IMR-90 (cell line): ENCODE measurements at places on chromosomes 5 and 9. TPM values are rescaled to one million over a fixed set of nuclear protein-coding genes. Genes with fewer than 3 reads are reported as not detected.

GRCh38 chr5:44875661-44876605 lies 67.2 kb downstream of the MRPS30 start:
- H3K36me3 ChIP-seq = no peaks in the 10 kb centered on the region
- no peaks in the 10 kb centered on the region for H3K4me1 ChIP-seq
- peak; percentile 52 for DNase-seq

- peak; percentile 85 for DNase-seq
- peaks cover 1% of the 10 kb centered on the region; the same call in 1 of the 2 replicates for H3K36me3 ChIP-seq
- no peaks in the 10 kb centered on the region for H3K4me1 ChIP-seq
- H3K27me3 ChIP-seq = no peaks in the 10 kb centered on the region
- H3K4me3 ChIP-seq = no peak overlapping the region
- no peak overlapping the region for H3K27ac ChIP-seq
Measured at GRCh38 chr9:111798786-111799185, 4.0 kb upstream of the SHOC1 start.

- H3K27me3 ChIP-seq = peaks cover 15% of the 10 kb centered on the region
- peaks cover 2% of the 10 kb centered on the region; the same call in 1 of the 2 replicates for H3K4me1 ChIP-seq
- H3K36me3 ChIP-seq = no peaks in the 10 kb centered on the region
Measured at GRCh38 chr5:159345861-159346260, 15.6 kb upstream of the IL12B start.

- no peaks in the 10 kb centered on the region for H3K36me3 ChIP-seq
- H3K27ac ChIP-seq = no peak overlapping the region
- H3K4me3 ChIP-seq = no peak overlapping the region
Measured at GRCh38 chr5:169279125-169279524, 21.8 kb downstream of the SLIT3 start.

The COL5A1 gene
- total RNA-seq = 19.2 and 21.1 TPM in 2 replicates

DNA sequence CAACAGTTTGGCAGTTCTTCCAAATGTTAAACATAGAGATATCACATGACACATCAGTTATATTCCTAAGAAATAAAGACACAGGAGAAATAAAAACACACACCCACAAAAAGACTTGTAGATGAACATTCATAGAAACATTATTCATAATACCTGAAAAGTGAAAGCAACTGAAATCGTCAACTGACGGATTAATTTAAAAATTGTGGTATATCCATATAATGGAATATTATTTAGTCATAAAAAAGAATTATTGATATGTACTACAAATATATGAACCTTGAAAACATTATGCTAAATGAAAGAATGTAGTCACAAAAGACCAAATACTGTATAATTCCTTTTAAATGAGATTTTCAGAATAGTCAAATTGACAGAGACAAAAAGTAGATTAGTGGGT lies 330.2 kb upstream of the CD180 start:
- H3K4me3 ChIP-seq = no peak overlapping the region
- no peaks in the 10 kb centered on the region for H3K36me3 ChIP-seq
- DNase-seq = no peak
- H3K27me3 ChIP-seq = no peaks in the 10 kb centered on the region
- no peak overlapping the region for H3K27ac ChIP-seq
- no peaks in the 10 kb centered on the region for H3K4me1 ChIP-seq

DNA sequence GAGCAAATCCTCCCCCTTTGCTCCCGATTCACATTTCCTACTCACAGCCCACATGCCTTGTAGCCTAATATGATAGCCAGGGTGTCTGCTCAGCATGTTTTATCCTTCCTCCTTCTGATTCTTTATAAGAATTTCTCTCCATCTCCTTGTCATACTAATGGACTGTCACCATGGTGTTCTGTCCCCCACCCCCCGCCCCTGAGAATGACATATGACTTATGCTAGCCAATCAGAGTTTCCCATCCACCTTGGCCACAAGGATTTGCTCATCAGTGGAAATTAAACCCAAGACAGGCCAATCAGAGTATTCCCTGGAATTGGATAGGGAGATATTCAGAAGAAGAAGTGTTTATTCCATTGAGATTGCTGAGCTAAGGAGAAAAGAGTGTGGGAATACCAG lies 16.0 kb downstream of the ABLIM3 start:
- no peak overlapping the region for H3K4me3 ChIP-seq
- peaks cover 31% of the 10 kb centered on the region for H3K4me1 ChIP-seq
- no peaks in the 10 kb centered on the region for H3K36me3 ChIP-seq
- no peak overlapping the region for H3K27ac ChIP-seq
- H3K27me3 ChIP-seq = no peaks in the 10 kb centered on the region
- no peak for DNase-seq

DNA sequence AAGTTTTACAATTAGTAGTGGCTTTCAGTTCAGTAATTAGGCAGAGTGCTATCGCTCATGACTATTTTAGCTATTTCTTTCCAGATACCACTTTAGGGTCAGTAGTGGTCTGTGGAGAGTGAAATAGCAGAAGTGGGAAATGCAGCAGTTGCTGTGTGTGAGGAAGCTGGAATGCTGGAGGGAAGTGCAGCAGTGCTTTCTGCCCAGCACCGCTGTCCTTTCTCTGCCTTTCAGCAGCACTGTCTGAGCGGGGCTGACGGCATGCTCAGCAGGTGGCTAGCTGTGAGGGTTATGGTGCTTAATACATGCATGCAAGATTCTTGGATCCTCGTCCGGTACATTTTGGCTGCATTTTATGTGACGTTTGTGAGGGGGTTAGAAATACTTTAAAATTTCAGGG lies 213.9 kb downstream of the PBX3 start:
- no peaks in the 10 kb centered on the region for H3K27me3 ChIP-seq
- H3K4me3 ChIP-seq = no peak overlapping the region
- H3K4me1 ChIP-seq = no peaks in the 10 kb centered on the region
- H3K36me3 ChIP-seq = peaks cover 7% of the 10 kb centered on the region
- no peak overlapping the region for H3K27ac ChIP-seq
- DNase-seq = no peak

The GABRA6 gene
- not detected in 2 replicates for total RNA-seq

DNA sequence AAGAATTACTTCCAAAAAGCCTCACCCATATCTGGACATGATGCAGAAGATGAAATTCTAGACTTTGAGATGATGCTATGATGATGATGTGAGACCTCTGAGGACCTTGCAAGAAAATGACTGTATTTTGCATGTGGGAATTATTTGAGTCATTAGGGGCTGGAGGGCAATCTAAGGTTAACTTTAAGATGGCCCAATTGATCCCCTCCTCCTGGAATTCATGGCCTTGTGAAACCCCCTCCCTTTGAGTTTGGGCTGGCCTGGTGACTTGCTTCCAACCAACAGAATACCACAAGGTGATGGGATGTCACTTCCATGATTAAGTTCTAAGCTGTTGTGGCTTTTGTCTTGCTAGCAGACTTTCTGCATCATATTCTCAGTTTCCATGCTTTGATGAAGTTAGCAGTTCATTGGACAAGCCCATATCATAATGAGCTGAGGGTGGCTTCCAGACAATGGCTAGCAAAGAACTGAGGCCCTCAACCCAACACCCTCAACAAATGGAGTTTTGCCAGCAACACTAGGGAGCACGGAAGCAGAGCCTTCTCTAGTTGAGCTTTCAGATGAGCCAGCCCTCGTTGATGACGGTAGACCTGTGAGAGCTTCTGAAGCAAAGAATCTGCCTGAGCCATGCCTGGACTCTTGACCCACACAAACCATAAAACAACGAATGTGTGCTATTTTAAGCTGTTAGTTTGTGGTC lies 7.4 kb upstream of the AMACR start:
- H3K36me3 ChIP-seq = no peaks in the 10 kb centered on the region
- H3K4me1 ChIP-seq = no peaks in the 10 kb centered on the region
- H3K27ac ChIP-seq = no peak overlapping the region
- no peaks in the 10 kb centered on the region for H3K27me3 ChIP-seq
- no peak for DNase-seq
- H3K4me3 ChIP-seq = no peak overlapping the region

The SEMA4D gene
- total RNA-seq = 0.56 and 0.90 TPM in 2 replicates

The CCDC171 gene
- total RNA-seq = 2.2 and 2.5 TPM in 2 replicates

The KLHL9 gene
- 46.4 and 68.6 TPM in 2 replicates for total RNA-seq

The CD274 gene
- 19.4 and 29.4 TPM in 2 replicates for total RNA-seq

DNA sequence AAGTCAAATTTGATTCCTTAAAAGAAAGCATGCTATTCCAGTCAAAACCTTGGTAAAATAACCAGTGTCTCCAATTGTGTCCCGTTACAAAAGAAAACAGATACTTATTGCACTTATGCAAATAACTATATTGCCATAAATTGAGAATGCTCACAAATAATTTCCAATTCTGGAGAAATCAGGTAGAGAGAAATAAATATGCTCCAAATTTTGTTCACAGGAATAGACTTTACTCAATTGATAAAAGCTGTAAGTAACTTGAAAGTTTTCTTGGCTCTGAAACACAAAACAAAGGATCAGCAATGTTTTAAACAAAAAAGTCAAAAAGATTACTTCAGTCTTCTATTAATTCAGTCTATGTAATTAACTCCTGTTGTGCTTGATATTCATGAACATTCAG lies 7.8 kb upstream of the DTWD2 start:
- DNase-seq = no peak
- H3K4me1 ChIP-seq = no peaks in the 10 kb centered on the region
- no peak overlapping the region for H3K27ac ChIP-seq
- no peaks in the 10 kb centered on the region for H3K36me3 ChIP-seq
- no peaks in the 10 kb centered on the region for H3K27me3 ChIP-seq

The FOXI1 gene
- not detected in 2 replicates for total RNA-seq

DNA sequence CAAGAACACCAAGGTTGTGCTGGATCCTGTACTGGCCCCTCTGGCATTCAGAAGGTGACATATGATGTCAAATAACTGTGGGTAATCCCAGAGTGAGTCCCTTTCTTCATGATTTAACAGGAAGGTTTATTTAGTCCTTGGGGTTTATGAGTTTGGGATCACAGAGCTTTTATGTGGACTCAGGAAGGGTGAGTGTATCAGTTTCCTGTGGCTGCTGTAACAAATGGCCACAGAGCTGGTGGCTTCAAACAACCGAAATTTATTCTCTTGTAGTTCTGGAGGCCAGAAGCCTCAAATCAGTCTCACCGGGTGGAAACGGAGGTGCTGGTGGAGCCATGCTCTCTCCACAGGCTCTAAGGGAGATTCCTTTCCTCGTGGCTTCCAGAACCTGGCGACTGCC lies 157.7 kb downstream of the MELK start:
- H3K36me3 ChIP-seq = no peaks in the 10 kb centered on the region
- H3K27me3 ChIP-seq = peaks cover 2% of the 10 kb centered on the region; the same call in 1 of the 2 replicates
- DNase-seq = no peak
- H3K27ac ChIP-seq = no peak overlapping the region

- H3K4me1 ChIP-seq = no peaks in the 10 kb centered on the region
- H3K4me3 ChIP-seq = no peak overlapping the region
- no peak overlapping the region for H3K27ac ChIP-seq
Measured at GRCh38 chr9:116985596-116985995, 298.5 kb downstream of the TRIM32 start.

The TLX3 gene
- total RNA-seq = not detected in 2 replicates

The HSPA4 gene
- total RNA-seq = 120 and 192 TPM in 2 replicates

GRCh38 chr9:12698266-12698665 lies 5.1 kb downstream of the TYRP1 start:
- peak; percentile 76 for DNase-seq
- H3K4me1 ChIP-seq = peaks cover 3% of the 10 kb centered on the region
- H3K36me3 ChIP-seq = no peaks in the 10 kb centered on the region

DNA sequence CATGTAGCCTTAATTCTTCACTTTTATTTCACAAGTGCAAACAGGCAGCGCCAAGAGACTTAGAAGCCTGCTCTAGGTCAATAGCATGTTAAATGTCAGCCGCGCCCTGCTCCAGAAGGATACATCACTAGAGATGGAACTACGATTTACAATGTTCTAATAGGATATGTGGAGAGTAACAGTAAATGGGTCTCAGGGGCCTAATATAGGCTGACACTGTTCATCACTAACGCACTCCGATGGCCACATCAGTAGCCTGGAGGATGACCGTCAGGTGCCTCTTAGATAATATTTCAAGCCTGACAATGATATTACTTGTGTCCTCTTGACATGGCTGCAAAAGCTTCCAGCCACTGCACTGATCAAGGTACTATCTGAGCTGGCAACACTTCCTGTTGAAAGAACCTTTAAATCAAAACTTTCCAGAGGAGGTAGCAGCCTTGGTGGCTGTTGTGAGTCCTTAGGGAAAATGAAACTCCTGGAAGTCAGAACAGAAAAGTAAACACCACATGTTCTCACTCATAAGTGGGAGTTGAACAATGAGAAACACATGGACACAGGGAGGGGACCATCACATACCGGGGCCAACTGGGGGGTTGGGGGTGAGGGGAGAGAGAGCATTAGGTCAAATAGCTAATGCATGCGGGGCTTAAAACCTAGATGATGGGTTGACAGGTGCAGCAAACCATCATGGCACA lies 35.0 kb downstream of the PTTG1 start:
- H3K4me3 ChIP-seq = no peak overlapping the region
- no peak overlapping the region for H3K27ac ChIP-seq
- H3K4me1 ChIP-seq = peaks cover 1% of the 10 kb centered on the region; the same call in 1 of the 2 replicates
- peaks cover 15% of the 10 kb centered on the region for H3K27me3 ChIP-seq

GRCh38 chr5:137398154-137398553 lies 101.0 kb downstream of the SPOCK1 start:
- no peaks in the 10 kb centered on the region for H3K36me3 ChIP-seq
- no peak for DNase-seq
- no peak overlapping the region for H3K27ac ChIP-seq
- no peaks in the 10 kb centered on the region for H3K27me3 ChIP-seq
- no peaks in the 10 kb centered on the region for H3K4me1 ChIP-seq

GRCh38 chr9:19470981-19471650 lies 62.3 kb downstream of the ACER2 start:
- no peak overlapping the region for H3K27ac ChIP-seq
- no peaks in the 10 kb centered on the region for H3K4me1 ChIP-seq

The FBP1 gene
- not detected in 2 replicates for total RNA-seq

DNA sequence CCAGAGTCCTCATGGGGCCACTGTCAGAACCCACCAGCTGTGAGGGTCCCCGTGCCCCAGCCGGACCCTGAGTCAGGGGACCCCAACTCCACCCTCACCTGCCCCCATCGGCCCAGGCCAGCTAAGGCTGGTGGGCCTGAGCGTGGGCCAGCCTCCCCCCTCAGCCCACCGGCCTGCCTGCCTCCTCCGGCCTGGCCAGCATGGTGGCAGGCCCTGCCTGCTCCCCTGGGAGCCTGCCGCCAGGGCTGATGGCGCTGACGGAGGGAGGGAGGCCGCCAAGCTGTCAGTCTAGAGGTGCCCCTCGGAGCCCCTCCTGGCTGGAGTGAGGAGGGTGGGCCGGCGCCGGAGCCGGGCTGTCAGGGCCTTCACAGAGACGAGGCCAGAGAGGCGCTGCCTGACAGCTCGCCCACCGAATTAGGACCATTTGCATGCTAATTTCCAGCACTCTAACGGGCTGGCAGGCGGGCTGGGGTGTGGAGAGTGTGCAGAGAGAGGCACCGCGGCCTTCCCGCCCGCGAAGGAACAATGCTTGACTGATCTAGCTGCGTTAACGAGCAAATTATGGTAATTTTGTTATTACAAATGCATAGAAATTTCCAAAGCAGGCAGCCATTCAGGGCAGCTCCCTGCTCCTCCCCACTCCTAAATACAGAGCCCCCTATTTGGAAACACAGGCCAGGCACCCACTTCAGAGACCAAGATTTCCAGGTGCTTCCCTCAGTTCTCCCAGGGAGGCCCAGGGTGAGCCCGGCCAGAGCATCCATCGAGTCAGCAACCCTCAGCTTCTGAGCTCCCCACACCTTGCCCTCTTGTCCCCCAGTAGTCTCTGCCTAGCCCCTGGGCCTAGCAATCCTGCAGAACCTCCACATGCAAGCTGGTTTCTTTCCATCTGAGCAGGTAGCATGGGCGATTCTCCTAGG lies 169.3 kb downstream of the PAX5 start:
- H3K36me3 ChIP-seq = no peaks in the 10 kb centered on the region
- no peak overlapping the region for H3K27ac ChIP-seq
- no peaks in the 10 kb centered on the region for H3K4me1 ChIP-seq

The PNPLA7 gene
- under 0.01 TPM in 2 replicates for total RNA-seq

The ZCCHC10 gene
- total RNA-seq = 4.1 and 7.2 TPM in 2 replicates

- H3K36me3 ChIP-seq = no peaks in the 10 kb centered on the region
- H3K27me3 ChIP-seq = no peaks in the 10 kb centered on the region
- H3K27ac ChIP-seq = peak overlapping the region; percentile 43; the same call in 1 of the 2 replicates
- no peak overlapping the region for H3K4me3 ChIP-seq
- DNase-seq = no peak
- peaks cover 5% of the 10 kb centered on the region for H3K4me1 ChIP-seq
Measured at GRCh38 chr5:157747766-157748700, 4.5 kb downstream of the LSM11 start.

The PCA3 gene
- total RNA-seq = not detected in 2 replicates
